Non-pigmented ciliary epithelial cell (primary cell): ENCODE measurements at places on chromosomes 4 and X.

DNA sequence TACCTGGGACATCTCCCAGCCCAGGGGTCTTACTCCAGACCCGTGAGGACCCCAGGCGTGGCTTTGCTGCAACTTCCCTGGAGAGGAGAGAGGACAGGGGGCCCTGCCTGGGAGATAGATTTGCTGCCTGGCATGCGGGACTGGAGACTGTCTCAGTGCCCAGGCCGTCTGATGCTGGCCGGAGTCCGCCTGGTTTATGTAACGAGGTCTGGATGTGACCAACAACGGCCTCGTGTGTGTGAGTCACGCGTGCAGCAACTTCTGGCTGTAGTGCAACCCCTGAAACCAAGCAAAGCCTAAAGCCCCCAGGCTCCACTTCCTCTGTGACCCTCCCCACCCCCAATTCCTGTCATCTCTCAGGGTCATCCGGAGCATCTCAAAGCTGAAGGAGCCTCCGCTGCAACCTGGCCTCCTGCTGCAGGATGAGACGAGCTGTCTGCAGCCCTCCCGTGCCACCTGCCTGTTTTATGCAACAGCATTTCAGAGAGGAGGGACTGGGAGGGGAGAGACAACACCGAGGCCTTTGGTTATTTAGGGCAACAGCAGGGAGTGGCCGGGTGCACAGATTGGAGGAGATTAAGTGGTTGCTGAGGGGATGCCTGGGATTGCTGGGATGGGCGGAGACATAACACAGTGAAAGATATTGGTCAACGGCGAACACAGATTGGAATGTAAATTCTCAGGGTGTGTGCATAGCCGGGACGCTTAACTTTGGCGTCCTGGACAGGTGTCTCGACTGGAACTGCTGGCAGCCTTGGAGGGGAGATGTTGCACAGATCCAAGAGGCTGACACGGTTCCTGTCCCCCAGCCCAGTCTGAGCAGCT is 16.0 kb downstream of the XG start:
- no peak for DNase-seq

DNA sequence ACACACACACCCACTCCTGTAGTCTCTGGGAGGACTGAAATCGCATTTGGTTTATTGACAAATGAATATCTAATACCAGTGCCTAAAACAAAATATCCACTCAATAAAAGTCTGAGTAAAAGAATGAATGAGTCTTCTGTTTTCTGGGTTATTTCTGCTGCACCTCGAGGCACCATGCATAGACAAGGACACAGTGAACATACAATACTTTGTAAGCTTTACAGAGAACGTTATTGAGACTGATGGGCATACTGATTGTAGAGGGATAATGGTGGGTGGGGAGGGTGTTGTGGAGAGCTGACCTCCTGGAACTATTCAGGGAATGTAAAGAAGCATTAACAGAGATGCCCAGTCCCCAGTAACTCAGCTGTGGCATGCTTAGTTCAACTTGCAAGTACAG is 14.1 kb upstream of the KCNIP4 start:
- DNase-seq, result no peak

- DNase-seq, result no peak
These were observed 14.1 kb downstream of the COX18 start for GRCh38 chr4:73055241-73055897.

DNA sequence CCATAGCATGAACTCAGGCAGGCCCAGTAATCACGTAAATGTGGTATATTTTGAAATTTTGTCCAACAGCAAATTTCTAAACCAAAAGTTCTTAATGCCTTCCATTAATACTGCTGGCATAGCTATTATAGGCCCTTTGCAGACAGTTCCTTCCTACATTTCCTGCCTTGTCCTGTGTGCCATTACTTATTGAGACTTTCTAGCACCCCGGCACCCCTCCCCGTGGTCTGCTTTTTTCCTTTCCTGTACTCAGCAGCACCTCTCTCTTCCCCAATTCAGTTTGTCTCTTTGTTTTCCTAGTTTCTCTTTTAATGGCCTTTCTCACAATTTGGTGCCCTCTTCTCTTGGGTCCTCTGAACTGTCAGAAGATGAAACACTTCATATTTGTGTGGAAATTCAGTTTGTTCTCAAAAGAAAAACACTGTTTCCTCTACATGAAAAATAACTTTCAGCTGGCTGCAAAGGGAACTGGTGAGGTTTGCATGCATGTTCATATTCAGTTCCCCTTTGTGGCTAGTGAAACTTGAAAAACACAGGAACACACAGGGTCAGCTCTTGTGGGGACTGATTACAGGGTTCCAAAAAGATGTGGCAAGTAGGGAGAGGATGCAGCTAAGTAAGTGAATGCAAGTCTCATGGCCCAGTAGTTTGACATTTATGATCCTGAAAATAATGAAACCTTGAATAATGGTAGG is 17.1 kb downstream of the GPR34 start:
- no peak for DNase-seq

GRCh38 chr4:143384381-143384994 is 47.8 kb downstream of the GAB1 start:
- DNase-seq, result no peak
